Uterine smooth muscle cell (primary cell): ENCODE measurements at places on chromosomes 12 and 14. TPM values are rescaled to one million over a fixed set of nuclear protein-coding genes. Genes with fewer than 3 reads are reported as not detected.

Gene RNASE2
- total RNA-seq: not detected in 2 replicates

Gene KRT74
- total RNA-seq: not detected in 2 replicates

Gene ISCA2
- 14.5 and 16.5 TPM in 2 replicates for total RNA-seq

Gene C3AR1
- 0.11 and 0.12 TPM in 2 replicates for total RNA-seq

Gene TXNDC16
- 3.3 and 5.2 TPM in 2 replicates for total RNA-seq

Gene TRPV4
- total RNA-seq: 0.66 and 2.2 TPM in 2 replicates

Gene NGB
- total RNA-seq: not detected in 2 replicates

Gene RHOJ
- 0.22 and 0.87 TPM in 2 replicates for total RNA-seq

Gene RPL6
- 1,027 and 1,085 TPM in 2 replicates for total RNA-seq

Gene RNF10
- 133 and 137 TPM in 2 replicates for total RNA-seq

Gene CMKLR1
- total RNA-seq: not detected in 2 replicates

Gene PSMC1
- 170 and 367 TPM in 2 replicates for total RNA-seq

Gene KRT80
- 0.11 and 0.25 TPM in 2 replicates for total RNA-seq

Gene KRT86
- total RNA-seq: under 0.01 TPM in 1 of 2 replicates, not detected in the other
